ENCODE measurements at places on chromosomes 13 and 19. TPM values are rescaled to one million over a fixed set of nuclear protein-coding genes. Genes with fewer than 3 reads are reported as not detected.

GRCh38 chr13:105084931-105085330, 1450.5 kb downstream of the EFNB2 start:
- H3K36me3 ChIP-seq: no peaks in the 10 kb centered on the region
- H3K27ac ChIP-seq: no peak overlapping the region
- no peaks in the 10 kb centered on the region for H3K4me1 ChIP-seq
- H3K4me3 ChIP-seq: no peak overlapping the region
- H3K27me3 ChIP-seq: no peaks in the 10 kb centered on the region

DNA sequence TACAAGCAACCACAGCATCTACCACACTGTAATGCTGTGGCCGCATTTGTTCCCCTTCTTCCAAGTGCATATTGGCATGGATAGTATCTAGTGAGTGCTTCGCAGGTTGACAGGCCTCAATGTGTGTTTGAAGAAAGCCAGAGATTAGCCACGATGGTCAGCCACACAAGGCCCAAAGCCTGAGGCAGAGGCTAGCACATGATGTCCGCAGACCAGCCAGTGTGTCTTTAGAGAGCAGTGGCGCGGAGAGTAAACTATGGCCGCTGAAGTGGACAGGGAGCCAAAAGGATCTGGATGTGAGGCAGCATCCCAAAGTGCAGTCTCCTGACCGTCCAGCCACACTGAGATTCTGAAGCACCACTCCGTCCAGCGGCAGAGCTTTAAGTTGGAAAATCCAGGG, 36.0 kb downstream of the BRD4 start:
- no peak for DNase-seq
- peak overlapping the region; percentile 46 for H3K27ac ChIP-seq
- H3K36me3 ChIP-seq: no peaks in the 10 kb centered on the region
- H3K27me3 ChIP-seq: no peaks in the 10 kb centered on the region

- no peaks in the 10 kb centered on the region for H3K36me3 ChIP-seq
- DNase-seq: no peak
- no peak overlapping the region for H3K4me3 ChIP-seq
- no peaks in the 10 kb centered on the region for H3K4me1 ChIP-seq
- no peaks in the 10 kb centered on the region for H3K27me3 ChIP-seq
Observed at GRCh38 chr13:39970177-39970846, 314.9 kb downstream of the COG6 start.

- no peak for DNase-seq
- no peak overlapping the region for H3K4me3 ChIP-seq
- no peak overlapping the region for H3K27ac ChIP-seq
- no peaks in the 10 kb centered on the region for H3K27me3 ChIP-seq
Observed at GRCh38 chr13:88104576-88104975, 433.4 kb downstream of the SLITRK5 start.

DNA sequence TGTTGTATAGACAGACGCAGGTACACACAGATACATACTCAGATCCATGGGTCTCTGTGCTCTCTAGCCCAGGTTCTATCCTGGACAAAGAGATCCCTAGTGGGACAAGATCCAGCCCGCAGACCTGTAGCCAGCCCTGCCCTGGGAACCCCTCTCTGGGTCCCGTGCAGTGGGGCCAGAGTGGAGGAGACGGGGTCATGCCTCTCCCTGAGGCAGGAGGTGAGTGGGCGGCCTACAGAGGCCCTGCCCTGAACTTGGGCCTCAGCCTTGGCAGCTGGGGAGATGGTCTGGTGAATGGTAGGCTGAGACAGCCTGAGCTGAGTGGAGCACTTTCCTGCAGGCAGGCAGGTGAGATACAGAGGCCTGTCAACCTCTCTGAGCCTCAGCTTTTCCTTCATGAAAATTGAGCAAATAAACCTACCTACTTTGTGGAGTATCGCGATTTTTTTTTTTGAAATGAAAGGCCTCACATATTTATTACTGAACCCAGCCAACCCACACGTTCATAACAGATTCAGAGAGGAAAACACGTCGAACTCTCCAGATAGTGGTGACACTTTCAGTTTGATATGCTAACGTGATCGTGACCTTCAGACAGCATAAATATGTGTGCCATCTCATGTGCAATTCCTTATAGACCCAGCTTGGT, 3.4 kb upstream of the JUND start:
- peak; percentile 36 for DNase-seq
- H3K27ac ChIP-seq: peak overlapping the region; percentile 74
- H3K4me3 ChIP-seq: peak overlapping the region; percentile 8
- peaks cover 21% of the 10 kb centered on the region for H3K4me1 ChIP-seq
- no peaks in the 10 kb centered on the region for H3K27me3 ChIP-seq

DNA sequence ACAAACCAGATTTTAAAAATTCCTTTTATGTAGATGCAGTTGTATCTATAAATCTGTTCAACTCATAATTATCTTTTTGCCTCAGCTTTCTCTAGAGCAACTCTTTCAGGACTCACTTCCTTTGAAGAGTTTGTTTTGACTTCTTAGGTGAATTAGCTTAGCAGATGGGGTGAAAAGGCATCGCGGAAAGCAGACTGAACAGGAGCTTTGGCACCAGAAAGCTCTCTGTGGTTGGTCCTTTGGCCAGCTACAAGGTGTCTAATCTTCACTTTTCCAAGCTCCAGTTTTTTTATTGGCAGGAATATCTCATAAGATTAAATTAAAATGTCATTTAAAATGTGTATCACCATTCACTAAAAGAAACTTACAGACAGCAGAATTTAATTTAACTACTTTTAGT, 60.6 kb upstream of the KLF12 start:
- H3K4me1 ChIP-seq: peaks cover 6% of the 10 kb centered on the region
- H3K4me3 ChIP-seq: no peak overlapping the region
- no peaks in the 10 kb centered on the region for H3K27me3 ChIP-seq
- peak; percentile 22 for DNase-seq
- H3K27ac ChIP-seq: no peak overlapping the region

GRCh38 chr13:110422913-110423688, 116.0 kb downstream of the COL4A2 start:
- peaks cover 8% of the 10 kb centered on the region for H3K4me1 ChIP-seq
- H3K4me3 ChIP-seq: no peak overlapping the region
- no peak for DNase-seq
- no peaks in the 10 kb centered on the region for H3K36me3 ChIP-seq
- H3K27me3 ChIP-seq: no peaks in the 10 kb centered on the region

DNA sequence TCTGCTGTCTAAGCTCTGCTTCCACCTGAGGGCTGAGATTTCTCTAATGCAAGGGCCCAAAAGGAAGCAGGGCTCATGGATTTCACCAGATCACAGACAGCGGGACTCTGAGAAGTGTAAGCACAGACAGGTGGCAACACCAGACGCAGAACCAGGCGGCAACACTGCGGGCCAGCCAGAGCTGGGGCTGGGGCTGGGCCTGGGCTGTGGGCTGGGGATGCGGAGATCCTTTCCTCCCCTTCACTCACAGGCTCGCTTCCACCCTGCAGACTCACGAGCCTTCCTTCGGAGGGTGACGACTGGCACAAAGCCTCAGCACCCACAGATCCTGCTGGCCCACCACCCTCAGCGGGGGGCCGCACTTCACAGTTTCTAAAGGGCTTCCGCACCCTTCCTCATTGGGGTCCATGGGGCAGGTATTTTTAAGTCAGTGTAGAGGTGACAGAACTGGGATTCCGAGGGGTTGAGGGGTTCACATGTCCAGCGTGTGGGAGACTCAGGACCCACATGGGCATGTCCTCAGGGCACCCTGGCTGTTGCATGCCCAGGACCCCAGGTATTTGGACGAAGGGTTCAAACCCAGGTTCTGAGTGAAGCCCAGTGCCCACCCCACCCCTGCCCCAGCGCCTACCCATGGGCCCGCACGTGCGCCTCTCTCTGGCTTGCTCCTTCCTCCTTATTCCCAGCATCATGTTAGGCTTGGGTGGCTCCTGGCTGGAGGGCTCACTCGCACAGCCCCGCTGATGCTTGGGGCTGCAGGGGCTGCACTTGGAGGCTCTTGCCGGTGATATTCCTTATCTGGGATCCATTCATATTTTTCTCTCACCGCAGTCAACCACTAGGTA, 137.3 kb upstream of the GPR12 start:
- H3K4me3 ChIP-seq: no peak overlapping the region
- H3K4me1 ChIP-seq: no peaks in the 10 kb centered on the region
- H3K27me3 ChIP-seq: no peaks in the 10 kb centered on the region
- DNase-seq: no peak
- no peaks in the 10 kb centered on the region for H3K36me3 ChIP-seq

GRCh38 chr13:74073274-74073673, 60.9 kb downstream of the KLF12 start:
- no peaks in the 10 kb centered on the region for H3K36me3 ChIP-seq
- H3K27ac ChIP-seq: no peak overlapping the region
- DNase-seq: no peak
- peaks cover 38% of the 10 kb centered on the region for H3K4me1 ChIP-seq
- H3K4me3 ChIP-seq: no peak overlapping the region

DNA sequence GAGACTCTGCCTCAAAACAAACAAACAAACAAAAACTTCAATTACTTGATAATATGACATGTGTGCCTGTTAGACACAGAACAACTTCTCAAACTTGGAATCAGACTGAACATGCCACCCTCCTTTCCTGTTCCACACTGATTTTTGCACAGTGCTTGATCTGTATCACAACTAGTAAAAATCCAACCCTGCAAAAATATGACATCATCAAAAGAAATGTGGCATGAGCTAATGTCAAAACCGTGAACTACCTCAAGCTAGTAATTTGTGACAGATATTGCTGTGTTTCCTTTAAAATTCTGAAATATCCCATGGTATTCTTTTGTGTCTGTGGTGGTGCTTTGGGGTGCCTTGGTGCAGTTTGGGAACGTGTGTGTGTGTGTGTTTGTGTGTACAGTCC, 8.2 kb downstream of the MYCBP2 start:
- H3K36me3 ChIP-seq: no peaks in the 10 kb centered on the region
- no peak overlapping the region for H3K4me3 ChIP-seq
- no peaks in the 10 kb centered on the region for H3K27me3 ChIP-seq

GRCh38 chr13:29956853-29957252, 106.4 kb upstream of the UBL3 start:
- H3K27me3 ChIP-seq: no peaks in the 10 kb centered on the region
- DNase-seq: no peak
- H3K4me1 ChIP-seq: peaks cover 27% of the 10 kb centered on the region
- no peaks in the 10 kb centered on the region for H3K36me3 ChIP-seq
- no peak overlapping the region for H3K4me3 ChIP-seq

DNA sequence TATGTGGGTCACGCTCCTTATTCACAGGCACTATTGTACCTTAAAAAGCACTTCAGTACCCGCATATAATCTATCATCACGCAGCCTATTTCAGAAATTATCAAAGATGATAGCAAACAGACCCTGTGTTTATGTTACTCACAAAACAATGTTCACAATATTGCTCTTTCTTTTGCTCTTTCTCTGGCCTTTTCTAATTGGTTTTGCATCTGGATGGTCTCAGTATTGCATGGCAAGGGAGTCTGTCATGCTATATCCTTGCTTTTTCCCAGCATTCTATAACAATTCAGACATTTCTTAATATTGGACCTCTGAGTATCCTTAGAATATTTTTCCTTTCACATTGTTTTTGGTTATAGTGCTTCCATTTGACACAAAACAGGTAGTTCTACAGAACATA, 541.8 kb upstream of the KLF12 start:
- H3K27ac ChIP-seq: no peak overlapping the region
- no peaks in the 10 kb centered on the region for H3K4me1 ChIP-seq
- no peak for DNase-seq
- H3K27me3 ChIP-seq: no peaks in the 10 kb centered on the region
- no peaks in the 10 kb centered on the region for H3K36me3 ChIP-seq

GRCh38 chr19:15260939-15261338, 28.7 kb upstream of the EPHX3 start:
- H3K27ac ChIP-seq: no peak overlapping the region
- H3K4me1 ChIP-seq: no peaks in the 10 kb centered on the region
- H3K4me3 ChIP-seq: no peak overlapping the region
- no peaks in the 10 kb centered on the region for H3K27me3 ChIP-seq
- DNase-seq: no peak

GRCh38 chr13:59877933-59878332, 285.8 kb downstream of the DIAPH3 start:
- no peaks in the 10 kb centered on the region for H3K27me3 ChIP-seq
- H3K27ac ChIP-seq: no peak overlapping the region
- DNase-seq: no peak
- H3K36me3 ChIP-seq: no peaks in the 10 kb centered on the region

DNA sequence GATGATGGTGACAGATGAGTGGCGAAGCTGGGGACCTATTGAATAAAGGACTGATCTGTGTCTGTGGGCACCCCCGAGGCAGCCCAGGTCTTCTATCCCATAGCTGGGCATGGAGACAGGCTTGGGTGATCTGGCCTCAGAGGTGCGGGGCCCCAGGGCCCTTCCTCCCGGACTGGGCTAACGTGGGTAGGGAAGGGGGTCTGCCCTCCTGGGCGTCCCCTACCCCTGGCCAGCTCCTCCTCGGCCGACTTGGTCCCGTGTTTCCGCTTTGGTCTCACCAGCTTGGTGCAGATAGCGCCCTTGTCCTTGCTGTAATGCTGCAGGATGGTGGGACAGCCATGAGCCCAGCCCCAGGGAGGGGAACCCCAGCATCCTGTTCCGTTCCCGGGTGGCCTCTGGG, 3.3 kb downstream of the MATK start:
- peaks cover 4% of the 10 kb centered on the region for H3K36me3 ChIP-seq
- H3K4me3 ChIP-seq: no peak overlapping the region
- DNase-seq: no peak
- no peak overlapping the region for H3K27ac ChIP-seq

DNA sequence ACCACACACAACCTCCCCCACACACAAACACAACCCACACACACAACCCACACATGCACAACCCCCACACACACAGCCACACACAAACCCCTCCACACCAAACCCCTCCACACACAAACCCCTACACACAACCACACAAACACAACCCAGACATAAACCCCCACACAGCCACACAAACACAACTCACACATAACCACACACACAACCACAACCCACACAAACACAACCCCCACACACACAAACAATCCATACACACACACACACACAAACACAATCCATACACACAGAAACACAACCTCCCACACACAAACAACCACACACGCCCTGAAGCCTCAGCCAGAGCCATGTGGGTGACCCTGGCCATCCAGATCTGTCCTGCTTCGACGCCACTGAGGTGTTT, 30.0 kb upstream of the ISYNA1 start:
- H3K27me3 ChIP-seq: no peaks in the 10 kb centered on the region
- no peak for DNase-seq
- H3K4me3 ChIP-seq: no peak overlapping the region
- H3K27ac ChIP-seq: no peak overlapping the region
- H3K4me1 ChIP-seq: peaks cover 9% of the 10 kb centered on the region

Gene OR7A5
- not detected for total RNA-seq

Gene WDR87
- total RNA-seq: not detected

Gene CYP4F12
- 1.6 TPM for total RNA-seq

Gene FREM2
- total RNA-seq: not detected

Gene ZNF726
- total RNA-seq: 4.0 TPM

Gene HIPK4
- 0.12 TPM for total RNA-seq

Gene ISYNA1
- total RNA-seq: 42.0 TPM

Gene UGGT2
- not detected for total RNA-seq

Gene ZNF99
- not detected for total RNA-seq

Gene KRTDAP
- total RNA-seq: not detected

Gene GPR183
- 231 TPM for total RNA-seq

Gene CEACAM21
- 64.5 TPM for total RNA-seq

Gene ZFP30
- total RNA-seq: 14.2 TPM

All from naive thymus-derived CD4-positive, alpha-beta T cell (primary cell).